ENCODE measurements at places on chromosomes 3 and 15.

DNA sequence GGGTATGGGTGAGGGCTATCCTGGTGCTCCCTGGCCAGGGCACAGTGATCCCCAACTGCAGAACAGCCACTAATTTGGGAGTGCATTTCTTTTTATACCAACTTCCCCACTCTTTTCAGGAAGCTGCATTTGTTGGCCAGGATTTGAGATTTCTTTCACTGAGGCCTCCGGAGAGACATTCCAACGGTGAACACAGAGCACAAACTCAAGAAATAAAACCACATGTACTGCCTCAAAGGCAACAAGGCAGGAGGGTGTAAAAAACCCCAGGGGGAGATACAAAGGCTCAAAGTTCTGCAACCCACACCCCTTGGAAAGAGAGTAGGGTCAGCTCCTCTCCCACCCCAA is 65.3 kb downstream of the CPN2 start:
- peak; percentile 2 for DNase-seq

DNA sequence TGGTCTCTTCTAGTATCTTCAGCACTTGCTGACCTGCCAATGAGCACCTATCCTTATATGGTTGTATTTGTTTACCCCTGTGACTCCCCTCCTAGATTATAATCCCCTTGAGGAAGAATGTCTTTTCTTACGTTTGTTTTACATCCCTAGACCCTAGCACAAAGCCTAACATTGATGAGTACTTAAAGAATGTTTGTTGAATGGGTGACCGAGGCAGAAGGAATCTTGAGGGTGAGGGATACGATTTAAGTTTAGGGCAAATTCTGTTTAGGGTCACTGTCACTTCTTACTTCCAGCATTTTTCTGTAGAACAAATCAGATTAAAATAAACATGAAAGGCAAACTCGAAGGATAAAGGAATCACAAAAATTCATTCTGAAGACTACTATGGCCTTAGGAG is 80.9 kb upstream of the FAM98B start:
- no peak for DNase-seq

DNA sequence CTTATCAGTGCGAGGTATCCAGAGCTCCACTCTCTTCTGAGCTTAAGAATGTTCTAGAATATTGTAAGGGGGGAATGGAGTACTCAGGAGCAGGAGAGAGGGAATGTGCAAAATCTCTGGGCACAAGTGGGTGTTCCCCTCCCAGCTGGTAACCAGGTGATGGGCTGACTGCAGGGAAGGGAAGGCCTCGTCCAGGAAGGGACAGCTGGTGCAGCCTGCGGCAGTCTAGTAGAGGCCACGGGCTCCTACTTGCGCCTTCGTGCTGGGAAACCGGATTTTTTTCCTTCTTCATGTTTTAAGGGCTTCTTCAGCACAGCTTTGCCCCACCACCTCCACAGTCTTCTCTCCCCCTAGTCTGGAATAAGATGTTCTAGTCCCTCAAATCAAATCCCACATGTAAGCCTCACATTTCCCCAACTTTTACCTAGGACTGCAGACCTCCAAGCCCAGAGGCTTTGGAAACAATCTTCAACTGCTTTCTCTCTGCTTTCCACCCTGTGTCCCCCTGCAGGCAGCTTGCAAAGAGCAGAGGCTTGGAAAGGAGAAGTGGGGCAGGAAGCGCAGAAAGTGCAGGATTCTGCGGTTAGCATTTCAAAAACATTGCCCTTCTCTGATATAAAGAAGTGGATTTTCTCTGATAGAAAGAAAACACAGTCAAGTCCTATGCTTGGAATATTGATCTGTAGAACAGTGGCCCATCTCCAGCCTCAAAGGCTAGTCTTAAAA is 11.9 kb upstream of the CGNL1 start:
- no peak for DNase-seq

DNA sequence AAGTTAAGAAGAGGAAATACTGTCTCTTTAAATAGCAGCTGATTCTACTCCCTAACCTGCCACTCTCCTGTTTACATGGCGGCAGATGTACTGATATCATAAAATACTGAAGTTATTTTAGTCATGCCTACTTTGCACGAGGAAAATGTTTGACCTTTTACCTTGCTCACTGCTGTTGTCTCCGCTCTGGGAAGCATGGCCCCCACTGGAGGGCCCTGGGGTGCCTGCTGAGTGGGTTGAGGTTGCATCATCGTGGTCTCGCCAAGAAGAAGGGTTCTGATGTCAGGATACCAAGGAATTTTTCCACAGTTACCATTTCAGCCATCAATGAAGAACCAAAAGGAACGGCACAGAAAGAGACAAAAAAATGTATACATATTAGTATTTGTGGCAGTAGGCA is 16.7 kb downstream of the MEIS2 start:
- no peak for DNase-seq

GRCh38 chr15:41666353-41666920 is 6.2 kb downstream of the MGA start:
- DNase-seq, result no peak

- no peak for DNase-seq
Measured at GRCh38 chr3:39144095-39144747, 9.2 kb downstream of the CSRNP1 start.

DNA sequence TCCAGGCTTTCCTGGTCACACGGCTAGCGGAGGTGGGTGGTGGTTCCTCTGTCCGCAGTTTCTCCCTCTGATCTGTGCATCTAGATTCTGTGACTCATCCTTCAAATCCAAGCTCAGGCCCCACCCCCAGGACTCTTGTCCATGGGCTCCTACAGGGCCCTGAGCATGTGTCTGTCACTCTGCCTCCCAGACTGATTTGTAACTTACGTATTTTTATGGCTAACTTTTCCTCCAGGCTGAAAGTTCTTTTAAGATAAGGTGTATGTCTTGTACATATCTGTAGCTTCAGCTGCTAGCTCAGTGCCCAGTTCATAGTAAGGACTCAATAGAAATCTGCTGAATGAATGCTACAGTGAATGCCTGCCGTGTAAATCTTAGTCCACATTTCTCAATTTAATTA is 8.0 kb downstream of the ESYT3 start:
- DNase-seq, result no peak

GRCh38 chr3:139894643-139894989 is 40.4 kb upstream of the CLSTN2 start:
- DNase-seq, result peak; percentile 72

- DNase-seq, result peak; percentile 63
Measured at GRCh38 chr15:33292717-33293307, 18.0 kb upstream of the RYR3 start.

- no peak for DNase-seq
Measured at GRCh38 chr3:155853214-155854140, 750 bp downstream of the SLC33A1 start.

DNA sequence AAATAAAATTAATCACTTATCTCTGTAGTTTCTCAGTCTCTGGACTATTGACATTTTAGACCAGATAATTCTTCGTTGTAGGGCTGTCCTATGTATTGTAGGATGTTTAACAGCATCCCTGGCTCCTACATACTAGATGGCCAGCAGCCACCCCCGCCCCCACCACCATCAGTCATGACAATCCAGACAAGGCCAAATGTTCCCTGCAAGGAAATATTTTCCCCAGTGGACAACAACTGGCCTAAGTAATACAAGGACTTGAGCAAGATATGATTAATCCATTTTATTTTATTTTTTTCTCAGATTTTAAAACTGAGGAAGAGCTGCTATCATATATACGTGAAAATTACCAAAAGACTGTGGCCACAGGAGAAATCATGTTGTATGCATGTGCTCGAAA is 23.8 kb downstream of the TICRR start:
- no peak for DNase-seq

DNA sequence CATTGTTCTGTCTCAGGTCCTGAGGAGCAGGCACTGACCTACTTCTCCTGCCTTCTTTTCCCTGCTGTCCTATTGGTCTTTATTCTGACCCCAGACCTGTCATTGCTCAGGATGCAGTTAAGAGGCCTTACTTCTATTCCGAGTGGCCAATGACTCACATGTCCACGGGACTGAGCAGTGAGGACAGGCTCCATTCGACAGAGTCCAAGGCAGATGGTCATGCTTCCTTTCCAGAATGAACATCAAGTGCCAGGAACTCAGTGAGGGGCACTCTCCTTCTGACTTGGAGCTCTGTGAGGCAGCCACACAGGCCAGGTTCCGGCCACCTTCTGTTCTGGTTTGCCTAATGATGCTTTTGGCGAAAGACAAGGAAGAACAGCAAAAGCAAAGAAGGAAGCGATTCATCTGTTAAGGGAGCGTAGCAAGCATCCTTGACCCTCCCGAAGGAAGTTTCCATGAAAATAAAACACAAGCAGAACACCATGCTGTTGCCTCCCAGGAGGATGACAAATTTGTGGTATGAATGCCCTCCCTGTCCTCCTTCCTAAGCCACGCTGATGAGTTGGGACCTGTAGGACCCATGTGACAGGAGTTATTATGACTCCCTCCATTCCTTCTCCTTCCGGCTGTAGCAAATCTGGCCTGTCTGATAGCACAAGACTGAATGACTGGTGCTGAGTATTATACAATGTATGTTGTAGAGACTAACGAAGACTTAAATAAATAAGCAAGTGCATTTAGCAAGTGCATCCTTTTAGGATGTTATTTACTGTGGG is 14.4 kb upstream of the TPRG1 start:
- DNase-seq, result no peak

DNA sequence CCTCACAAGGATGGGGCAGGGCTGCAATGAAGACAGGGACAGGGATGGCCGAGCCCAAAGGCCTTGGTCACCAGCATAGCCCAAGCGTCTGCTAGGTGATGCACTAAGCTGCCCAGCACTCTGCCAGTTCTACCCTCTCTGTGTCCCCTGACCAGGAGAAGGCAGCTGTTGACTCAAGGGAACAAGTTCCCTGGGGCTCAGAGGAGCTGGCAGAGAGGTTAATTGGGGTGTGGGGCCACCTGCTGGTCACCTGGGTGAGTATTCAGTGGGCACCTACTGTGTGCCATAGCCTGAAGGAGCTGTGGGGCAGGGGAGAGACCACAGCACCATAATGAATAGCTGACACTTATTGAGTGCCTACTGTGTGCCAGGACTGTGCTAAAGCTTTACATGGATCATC is 22.0 kb upstream of the DOCK3 start:
- DNase-seq, result peak; percentile 46

DNA sequence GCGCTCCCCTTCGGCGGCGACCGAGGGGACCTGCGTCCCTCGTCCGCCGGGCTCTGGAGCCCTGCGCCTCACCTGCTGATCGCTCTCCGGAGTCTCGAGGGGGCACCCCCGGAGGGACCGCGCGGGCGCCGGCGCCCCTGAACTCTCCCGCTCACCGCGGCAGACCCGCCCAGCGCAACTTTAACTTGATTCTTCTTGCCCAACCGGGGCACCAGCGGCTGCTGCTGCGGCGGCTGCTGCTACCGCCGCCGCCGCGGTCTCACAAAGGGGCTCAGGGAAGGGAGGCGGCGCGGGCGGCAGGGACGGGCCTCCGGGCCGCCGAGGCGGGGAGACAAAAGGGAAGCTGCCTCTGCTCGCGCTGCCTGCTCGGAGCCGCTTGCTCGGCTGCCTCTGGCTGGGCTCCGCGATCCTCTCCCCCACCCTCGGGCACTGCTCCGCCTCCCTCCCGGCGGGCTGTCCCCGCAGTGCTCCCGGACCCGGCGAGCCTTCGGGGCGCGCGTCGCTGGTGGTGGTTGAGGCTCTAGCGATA is at the start of gene PPM1L:
PPM1L (plus strand) TSS at position 456 of the 529 bp plus-strand sequence.
- DNase-seq, result peak; percentile 70

- no peak for DNase-seq
Measured at GRCh38 chr3:50639055-50639494, 22.1 kb downstream of the MAPKAPK3 start.

- no peak for DNase-seq
Measured at GRCh38 chr3:194489736-194490612, 3.2 kb upstream of the ATP13A3 start.

DNA sequence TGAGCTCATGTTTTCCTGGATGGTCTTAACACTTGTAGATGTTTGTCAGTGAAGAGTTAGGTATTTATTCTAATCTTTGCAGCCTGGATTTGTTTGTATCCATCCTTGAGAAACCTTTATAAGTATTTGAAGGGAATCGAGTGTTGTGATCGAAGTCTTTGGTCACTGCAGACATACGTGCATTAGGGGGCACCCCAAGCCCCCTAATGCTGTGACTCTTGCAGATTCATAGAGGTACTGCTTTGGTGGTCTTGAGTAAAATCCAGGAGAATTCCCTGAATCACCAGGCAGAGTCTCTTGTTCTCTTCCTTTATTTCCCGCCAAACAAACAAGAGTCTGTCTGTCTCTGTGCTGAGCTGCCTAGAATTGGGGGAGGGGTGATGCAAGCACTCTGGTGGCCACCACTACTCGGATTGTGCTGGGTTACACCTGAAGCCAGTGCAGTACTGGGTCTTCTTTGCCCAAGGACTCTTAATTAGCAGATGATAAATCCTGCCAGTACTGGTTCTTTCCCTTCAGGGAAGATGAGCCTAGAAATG is 170.5 kb upstream of the POU1F1 start:
- DNase-seq, result no peak

DNA sequence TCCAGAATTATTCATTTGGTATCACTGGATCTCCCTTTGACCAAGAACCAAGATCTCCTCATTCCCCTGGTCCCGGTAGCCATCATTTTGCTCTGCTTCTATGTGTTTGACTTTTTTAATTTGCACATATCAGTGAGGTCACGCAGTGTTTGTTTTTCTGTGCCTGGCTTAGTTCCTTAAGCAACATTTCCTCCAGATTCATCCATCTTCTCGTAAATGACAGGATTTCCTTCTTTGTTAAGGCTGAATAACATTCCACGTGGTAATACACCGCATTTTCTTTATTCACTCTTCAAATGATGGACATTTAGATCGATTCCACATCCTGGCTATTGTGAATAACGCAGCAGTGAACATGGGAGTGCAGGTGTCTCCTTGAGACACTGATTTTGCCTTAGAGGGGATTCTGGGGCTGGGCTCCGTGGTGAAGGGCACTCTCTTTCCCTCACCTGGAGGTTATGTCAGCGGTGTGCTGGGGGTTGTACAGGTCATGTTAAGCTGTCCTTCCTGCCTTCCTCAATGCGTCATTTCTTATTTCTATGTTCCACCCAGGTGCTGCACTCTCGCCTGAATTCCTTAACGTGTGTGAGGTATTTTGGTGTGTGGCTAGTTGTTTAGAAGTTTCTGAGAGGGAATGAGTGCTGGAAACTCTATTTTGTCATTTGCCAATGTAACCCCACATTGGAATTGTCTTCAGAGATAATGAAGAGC is 212.2 kb downstream of the LPP start:
- DNase-seq, result no peak

GRCh38 chr15:77627067-77627466 is 5.6 kb downstream of the LINGO1 start:
- no peak for DNase-seq

GRCh38 chr3:24972491-24972890 is 455.6 kb upstream of the RARB start:
- no peak for DNase-seq

GRCh38 chr3:193225302-193226125 is 15.5 kb upstream of the PLAAT1 start:
- no peak for DNase-seq

DNA sequence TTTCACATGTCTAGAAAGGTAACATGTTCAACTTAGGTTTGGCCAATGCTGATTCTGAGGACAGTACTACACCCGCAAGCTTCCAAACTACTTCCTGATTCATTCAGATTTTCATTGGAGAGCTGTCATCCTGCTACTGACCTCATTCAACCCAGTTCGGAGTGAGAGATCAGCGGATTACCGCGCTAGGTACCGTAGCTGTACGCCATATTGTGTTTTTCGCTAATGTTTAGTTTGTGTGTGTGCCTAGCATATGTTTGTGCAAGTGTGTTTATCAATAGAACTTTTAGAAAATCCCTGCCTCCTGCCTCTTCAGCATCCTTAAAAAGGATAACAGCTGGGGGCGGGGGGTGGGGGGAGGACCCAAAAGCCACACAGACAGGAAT is 1.1 kb downstream of the ZBTB20 start:
- DNase-seq, result peak; percentile 69
